Activated CD4-positive, alpha-beta T cell treated with anti-CD3 and anti-CD28 coated beads, Interleukin-2, amount 10 ng/mL, durations not matched to agents 7 days and 5 days (primary cell): ENCODE measurements at places on chromosomes 3 and 15. TPM values are rescaled to one million over a fixed set of nuclear protein-coding genes. Genes with fewer than 3 reads are reported as not detected.
A peak's percentile ranks its signal among the peaks of the same experiment; 100 is the strongest.

The CCK gene
- not detected for total RNA-seq

The NLGN1 gene
- not detected for total RNA-seq

The GOLGA8T gene
- total RNA-seq = not detected

The VPS39 gene
- 77.5 TPM for total RNA-seq

The TTLL3 gene
- total RNA-seq = 51.1 TPM

The CCR5 gene
- total RNA-seq = 25.2 TPM

The STT3B gene
- total RNA-seq = 178 TPM

The USP19 gene
- total RNA-seq = 63.5 TPM

DNA sequence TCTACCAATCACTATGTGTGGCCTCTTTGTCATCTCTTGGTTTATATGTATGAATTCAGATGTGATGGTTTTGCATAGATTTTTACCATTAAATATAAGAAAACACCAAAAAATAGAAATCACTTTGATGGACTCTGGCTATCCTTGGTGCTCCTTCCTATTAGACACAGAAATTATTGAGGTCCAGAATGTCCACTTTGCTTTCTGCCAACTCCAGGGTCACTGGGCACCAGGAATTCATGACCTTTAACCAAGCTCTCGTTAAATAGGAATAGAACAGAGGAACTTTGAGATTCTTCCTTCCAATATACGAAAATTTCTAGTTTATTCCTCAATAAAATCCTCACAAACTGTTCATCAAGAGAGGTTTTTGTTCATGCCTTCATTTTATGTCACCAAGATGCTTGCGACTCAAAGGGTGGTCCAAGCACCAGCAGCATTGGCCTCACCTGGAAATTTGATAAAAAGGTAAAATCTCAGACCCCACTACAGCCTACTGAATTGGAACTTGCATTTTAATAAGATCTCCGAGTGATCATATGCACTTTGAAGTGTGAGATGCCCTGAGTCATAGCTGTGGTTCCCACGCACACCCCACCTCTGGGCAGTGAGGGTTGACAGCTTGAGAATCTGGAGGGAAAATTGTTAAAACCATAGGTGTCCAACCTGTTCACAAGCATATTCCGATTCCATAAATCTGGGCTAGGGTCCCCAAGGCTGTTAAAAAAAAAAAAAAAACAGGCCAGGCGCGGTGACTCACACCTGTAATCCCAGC is 286.6 kb downstream of the IL5RA start:
- no peaks in the 10 kb centered on the region for H3K27me3 ChIP-seq
- no peak overlapping the region for H3K4me3 ChIP-seq
- no peak overlapping the region for H3K27ac ChIP-seq
- no peaks in the 10 kb centered on the region for H3K4me1 ChIP-seq
- H3K36me3 ChIP-seq = no peaks in the 10 kb centered on the region
- DNase-seq = no peak

GRCh38 chr3:49173116-49173791 is 1.9 kb downstream of the KLHDC8B start:
- H3K27ac ChIP-seq = no peak overlapping the region
- peaks cover 14% of the 10 kb centered on the region for H3K4me1 ChIP-seq
- no peaks in the 10 kb centered on the region for H3K27me3 ChIP-seq
- no peak for DNase-seq
- H3K36me3 ChIP-seq = no peaks in the 10 kb centered on the region

GRCh38 chr15:19973718-19974117 is 567.9 kb downstream of the GOLGA6L6 start:
- no peak overlapping the region for H3K4me3 ChIP-seq
- no peaks in the 10 kb centered on the region for H3K36me3 ChIP-seq
- no peak overlapping the region for H3K27ac ChIP-seq
- no peaks in the 10 kb centered on the region for H3K4me1 ChIP-seq
- H3K27me3 ChIP-seq = no peaks in the 10 kb centered on the region
- no peak for DNase-seq

DNA sequence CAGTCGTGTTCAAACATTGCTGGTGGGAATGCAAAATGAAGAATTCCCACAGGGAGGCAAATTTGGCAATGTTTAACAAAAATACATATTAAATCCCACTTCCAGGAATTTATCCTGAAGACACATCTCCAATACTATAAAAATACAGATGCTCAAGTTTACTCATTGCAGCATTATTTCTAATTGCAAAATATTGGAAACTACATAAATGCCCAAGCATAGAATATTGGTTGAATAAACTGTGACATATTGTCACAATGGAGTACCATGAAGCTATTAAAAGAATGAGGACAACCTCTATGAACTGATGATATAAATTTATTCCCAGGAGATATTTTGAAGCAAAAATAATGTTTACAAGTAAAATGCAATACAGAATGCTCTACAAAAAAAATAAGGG is 49.7 kb upstream of the UBE2E2 start:
- H3K4me3 ChIP-seq = no peak overlapping the region
- H3K36me3 ChIP-seq = no peaks in the 10 kb centered on the region
- H3K27ac ChIP-seq = no peak overlapping the region
- H3K4me1 ChIP-seq = no peaks in the 10 kb centered on the region
- peaks cover 3% of the 10 kb centered on the region for H3K27me3 ChIP-seq

DNA sequence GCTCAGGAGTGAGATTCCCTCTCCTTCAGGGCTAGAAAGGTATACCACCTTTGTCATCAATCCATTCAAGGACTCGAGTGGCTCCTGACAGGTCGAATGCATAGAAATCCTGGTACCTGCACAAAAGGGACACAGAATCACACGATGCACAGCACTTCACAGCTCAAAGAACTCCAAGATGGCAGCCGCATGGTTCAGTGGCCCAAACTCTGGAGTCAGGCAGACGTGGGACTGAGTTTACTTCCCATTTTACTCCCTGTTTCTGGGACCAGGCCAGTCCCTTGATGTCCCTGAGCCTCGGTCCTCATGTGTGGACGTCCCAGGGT is 536 bp downstream of the WDR73 start:
- peaks cover 18% of the 10 kb centered on the region for H3K36me3 ChIP-seq
- H3K27me3 ChIP-seq = no peaks in the 10 kb centered on the region
- no peak for DNase-seq
- H3K27ac ChIP-seq = peak overlapping the region; percentile 89
- H3K4me3 ChIP-seq = peak overlapping the region; percentile 96

- H3K27ac ChIP-seq = no peak overlapping the region
- DNase-seq = no peak
Observed at GRCh38 chr15:95912280-95912625, 418.2 kb upstream of the NR2F2 start.

GRCh38 chr3:72270072-72270681 is 485.2 kb upstream of the PROK2 start:
- no peaks in the 10 kb centered on the region for H3K27me3 ChIP-seq
- peak overlapping the region; percentile 55 for H3K27ac ChIP-seq
- no peak overlapping the region for H3K4me3 ChIP-seq
- no peaks in the 10 kb centered on the region for H3K36me3 ChIP-seq

DNA sequence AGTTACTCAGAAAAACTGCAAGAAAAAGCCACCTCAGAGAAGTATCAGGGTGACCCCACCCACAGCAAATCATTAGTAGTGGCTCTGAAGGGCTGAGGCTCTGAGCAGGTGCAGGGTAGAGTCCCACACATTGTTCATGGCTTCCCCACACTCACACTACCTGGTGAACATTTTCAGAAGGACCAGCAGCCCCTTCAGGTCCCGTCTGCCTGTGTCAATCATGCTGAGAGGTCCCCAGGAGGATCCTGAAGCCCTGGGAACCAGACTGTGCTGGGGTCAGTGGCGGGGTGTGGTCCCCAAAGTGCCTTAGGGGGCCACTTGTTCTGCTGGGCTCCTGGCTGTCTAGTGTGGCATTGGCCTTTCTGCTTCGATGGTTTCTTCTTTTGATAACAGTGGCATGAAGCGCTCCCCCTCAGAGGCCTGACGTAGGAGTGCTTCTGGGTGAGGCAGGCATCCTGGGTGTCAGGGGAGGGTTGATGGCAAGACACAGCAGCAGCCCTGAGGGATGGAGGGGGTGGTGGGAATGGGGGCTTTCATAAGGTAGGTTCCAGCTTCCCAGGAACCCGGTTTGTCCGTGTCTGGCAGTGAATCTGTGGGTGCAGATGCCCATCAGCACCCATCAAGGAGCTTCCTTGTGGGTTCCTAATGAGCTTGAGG is 19.0 kb upstream of the FANCD2 start:
- H3K27me3 ChIP-seq = peaks cover 3% of the 10 kb centered on the region
- H3K4me1 ChIP-seq = peaks cover 23% of the 10 kb centered on the region
- H3K36me3 ChIP-seq = peaks cover 10% of the 10 kb centered on the region
